B cell (primary cell): ENCODE measurements at places on chromosomes 1 and 21.

GRCh38 chr1:33087677-33088076, 6.7 kb downstream of the AZIN2 start:
- DNase-seq = no peak

- DNase-seq = no peak
Measured at GRCh38 chr1:95237981-95238703, 4.1 kb downstream of the RWDD3 start.

GRCh38 chr21:45617021-45617921, 26.3 kb upstream of the PCBP3 start:
- no peak for DNase-seq

- no peak for DNase-seq
Measured at GRCh38 chr1:234825498-234826165, 215.7 kb upstream of the IRF2BP2 start.

DNA sequence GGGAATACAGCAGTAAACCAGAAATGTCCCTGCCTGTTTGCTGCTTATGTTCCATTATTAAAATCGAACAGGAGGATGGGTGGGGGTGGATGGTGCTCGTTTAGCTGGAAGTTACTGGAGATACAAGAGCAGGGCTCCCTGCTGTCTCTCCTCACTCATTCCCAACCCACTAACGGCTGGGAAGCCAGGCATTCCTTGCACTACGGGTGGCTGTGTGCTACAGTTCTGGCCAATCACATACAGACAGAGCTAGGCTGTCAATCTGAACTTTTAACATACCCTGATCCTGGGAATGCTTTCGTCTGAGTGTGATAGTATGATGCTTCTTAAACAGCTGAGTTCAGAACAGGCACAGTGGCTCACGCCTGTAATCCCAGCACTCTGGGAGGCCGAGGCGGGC, 7.0 kb downstream of the SIPA1L2 start:
- DNase-seq = no peak

- no peak for DNase-seq
Measured at GRCh38 chr1:178267646-178268094, 173.8 kb downstream of the RASAL2 start.

GRCh38 chr1:155126556-155127104, 1.0 kb upstream of the EFNA1 start:
- DNase-seq = peak; percentile 62

GRCh38 chr1:226664413-226665101, 74.5 kb downstream of the ITPKB start:
- DNase-seq = no peak

- no peak for DNase-seq
Measured at GRCh38 chr1:187074445-187075048, 245.8 kb downstream of the PLA2G4A start.
